Activated naive CD8-positive, alpha-beta T cell treated with anti-CD3 and anti-CD28 coated beads for 36 hours (primary cell): ENCODE measurements at places on chromosomes 1 and 21. TPM values are rescaled to one million over a fixed set of nuclear protein-coding genes. Genes with fewer than 3 reads are reported as not detected.

The KRTAP11-1 gene
- total RNA-seq = not detected

The TPTE gene
- total RNA-seq = not detected

GRCh38 chr1:9293533-9294404 lies 1.1 kb downstream of the SPSB1 start:
- peak; percentile 37 for DNase-seq

GRCh38 chr1:214823311-214824117 lies 220.5 kb downstream of the CENPF start:
- DNase-seq = no peak

- DNase-seq = peak; percentile 50
Measured at GRCh38 chr1:246492611-246493245, 14.4 kb downstream of the SMYD3 start.

DNA sequence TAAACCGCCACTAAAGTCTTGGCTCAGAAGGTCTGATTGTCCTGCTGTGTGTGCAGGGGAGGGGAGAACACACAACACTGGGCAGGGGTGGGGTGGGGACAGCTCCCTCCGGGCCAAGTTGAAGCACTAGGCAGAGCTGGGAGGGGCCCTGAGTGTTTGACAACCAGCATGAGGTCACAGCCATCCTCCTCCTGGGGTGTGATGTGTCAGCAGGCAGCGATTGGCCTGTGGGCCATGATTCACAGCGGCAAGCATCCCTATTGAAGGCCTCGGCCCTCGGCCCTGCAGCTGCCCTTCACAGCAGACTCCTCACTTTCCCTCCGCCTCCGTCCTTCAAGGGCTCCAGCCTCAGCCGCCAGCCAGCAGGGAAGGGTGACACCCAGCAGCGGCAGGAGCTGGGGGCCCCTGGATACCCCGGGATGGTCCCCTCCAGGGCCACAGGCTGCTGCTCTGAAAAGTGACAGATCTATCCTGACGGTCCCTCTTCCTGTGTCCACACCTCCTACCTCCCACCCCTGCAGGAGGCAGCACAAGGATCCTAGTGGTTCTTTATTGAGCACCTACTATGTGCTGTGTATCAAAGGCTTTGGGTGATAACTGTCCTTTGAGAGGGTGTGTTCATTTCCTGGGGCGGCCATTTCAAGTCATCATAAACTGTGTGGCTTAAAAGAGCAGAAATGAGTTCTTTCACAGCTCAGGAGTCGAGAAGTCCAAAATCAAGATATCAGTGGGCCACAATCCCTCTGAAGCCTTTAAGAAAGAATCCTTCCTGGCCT lies 66.0 kb upstream of the SLC25A33 start:
- peak; percentile 7 for DNase-seq

The IQGAP3 gene
- total RNA-seq = 13.5 TPM

GRCh38 chr1:63813829-63814277 lies 40.0 kb downstream of the ROR1 start:
- no peak for DNase-seq

GRCh38 chr1:50424045-50424883 lies 1.0 kb upstream of the DMRTA2 start:
- DNase-seq = no peak

DNA sequence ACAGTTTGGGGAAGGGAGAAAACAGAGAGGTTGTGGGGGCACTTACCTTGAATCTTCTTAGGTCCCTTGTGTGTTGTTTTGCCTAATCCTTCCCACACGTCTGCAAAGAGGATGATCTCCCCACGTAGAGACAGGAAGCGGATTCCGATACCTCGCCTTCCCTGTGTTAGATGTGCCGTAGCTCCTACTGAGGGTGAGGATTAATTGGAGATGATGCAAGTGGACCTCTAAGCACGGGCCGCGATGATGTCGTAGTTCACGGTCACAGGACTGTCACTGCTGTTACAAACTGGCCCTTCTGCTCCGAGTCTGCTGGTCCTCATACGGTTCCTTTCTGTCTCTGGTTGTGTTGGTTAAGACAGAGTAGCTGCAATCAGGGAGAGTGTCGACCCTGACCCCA lies 27.7 kb downstream of the GALNT2 start:
- DNase-seq = no peak

DNA sequence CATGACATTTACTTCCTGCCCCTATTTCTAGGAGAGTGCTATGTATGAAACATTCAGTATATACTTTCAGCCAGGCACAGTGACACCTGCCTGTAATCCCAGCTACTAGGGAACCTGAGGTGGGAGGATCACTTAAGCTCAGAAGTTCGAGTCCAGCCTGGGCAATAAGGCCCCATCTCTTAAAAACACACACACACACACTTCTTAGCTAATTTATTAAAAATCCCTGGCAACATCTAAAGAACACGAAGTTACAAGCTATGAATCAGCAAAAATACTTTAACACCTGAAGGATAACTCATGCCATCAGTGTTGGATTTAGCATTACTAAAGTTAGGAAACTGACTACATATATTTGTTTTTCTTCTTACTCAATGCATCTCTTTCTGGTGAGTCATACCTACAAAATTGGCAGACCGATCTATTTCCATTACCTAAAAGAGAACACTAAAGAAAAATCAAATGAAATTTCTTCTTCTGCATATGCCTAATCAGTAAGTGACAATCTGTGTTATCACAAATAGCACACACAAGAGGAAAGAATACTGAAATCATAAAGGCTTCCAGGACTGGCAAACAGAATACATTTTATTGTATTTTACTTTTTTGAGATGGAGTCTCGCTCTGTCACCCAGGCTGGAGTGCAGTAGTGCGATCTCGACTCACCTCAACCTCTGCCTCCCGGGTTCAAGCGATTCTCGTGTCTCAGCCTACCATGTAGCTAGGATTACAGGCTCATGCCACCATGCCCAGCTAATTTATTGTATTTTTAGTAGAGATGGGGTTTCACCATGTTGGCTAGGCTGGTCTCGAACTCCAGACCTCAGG lies 41.4 kb downstream of the RNF115 start:
- DNase-seq = no peak

- no peak for DNase-seq
Measured at GRCh38 chr1:56758135-56758534, 61.1 kb downstream of the FYB2 start.

The LAD1 gene
- not detected for total RNA-seq

The SPRR2E gene
- not detected for total RNA-seq

DNA sequence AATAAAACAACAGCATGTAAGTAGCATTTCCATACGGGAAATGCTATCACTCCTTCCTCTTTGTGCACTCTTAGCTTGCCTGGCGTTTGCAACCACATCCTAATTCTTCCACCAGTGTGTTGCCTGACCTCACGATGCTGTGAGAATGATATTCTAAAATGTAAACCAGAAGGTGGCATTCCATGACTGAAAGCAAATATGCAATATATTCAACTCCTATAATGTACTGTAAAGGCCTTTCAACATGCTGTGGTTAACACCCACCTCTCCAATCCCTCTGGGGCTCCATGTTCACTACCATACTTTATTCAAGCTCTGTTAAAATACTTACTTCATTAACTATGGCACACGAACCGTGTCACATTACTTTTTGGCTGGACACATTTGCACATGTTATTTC lies 420.6 kb upstream of the DEPDC1 start:
- DNase-seq = no peak

The MCOLN3 gene
- 0.21 TPM for total RNA-seq

DNA sequence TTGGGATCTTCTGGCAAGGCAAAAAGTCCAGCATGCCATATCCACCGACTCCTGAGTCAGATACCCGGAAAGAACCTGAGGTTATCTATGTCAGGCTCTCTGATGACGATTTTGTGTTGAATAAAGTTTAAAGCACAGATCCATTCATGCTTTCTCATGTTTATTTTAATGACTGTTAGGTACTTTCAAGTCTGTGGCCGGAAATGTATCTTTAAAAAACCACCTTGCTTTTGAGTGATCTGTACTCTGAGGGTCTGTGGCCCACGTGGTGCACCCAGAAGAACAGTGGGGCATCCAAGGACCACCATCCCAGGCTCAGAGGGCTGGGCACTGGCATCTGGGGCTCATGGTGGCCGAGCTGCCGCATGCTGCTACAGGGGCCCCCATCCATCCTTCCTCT lies 30.1 kb upstream of the VASH2 start:
- no peak for DNase-seq

GRCh38 chr1:109630081-109630897 lies 10.7 kb downstream of the AMPD2 start:
- no peak for DNase-seq

DNA sequence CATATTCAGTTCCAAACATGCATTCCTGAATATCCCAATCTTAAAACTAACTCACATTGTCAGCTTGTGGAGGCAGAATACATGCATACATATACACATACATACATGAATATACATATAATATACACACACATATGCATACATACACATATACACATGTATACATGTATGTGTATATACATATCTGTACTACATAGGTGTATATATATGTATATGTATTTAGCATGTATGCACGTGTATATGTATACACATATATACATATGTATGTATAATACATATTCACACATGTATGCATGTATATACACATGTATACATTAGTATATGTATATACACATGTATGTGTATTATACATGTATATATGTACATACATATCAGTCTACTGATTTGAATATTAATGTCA lies 1.2 kb upstream of the ZNF691 start:
- no peak for DNase-seq

GRCh38 chr1:222283147-222283768 lies 264.6 kb downstream of the HHIPL2 start:
- DNase-seq = no peak

The KRTAP21-2 gene
- total RNA-seq = not detected

DNA sequence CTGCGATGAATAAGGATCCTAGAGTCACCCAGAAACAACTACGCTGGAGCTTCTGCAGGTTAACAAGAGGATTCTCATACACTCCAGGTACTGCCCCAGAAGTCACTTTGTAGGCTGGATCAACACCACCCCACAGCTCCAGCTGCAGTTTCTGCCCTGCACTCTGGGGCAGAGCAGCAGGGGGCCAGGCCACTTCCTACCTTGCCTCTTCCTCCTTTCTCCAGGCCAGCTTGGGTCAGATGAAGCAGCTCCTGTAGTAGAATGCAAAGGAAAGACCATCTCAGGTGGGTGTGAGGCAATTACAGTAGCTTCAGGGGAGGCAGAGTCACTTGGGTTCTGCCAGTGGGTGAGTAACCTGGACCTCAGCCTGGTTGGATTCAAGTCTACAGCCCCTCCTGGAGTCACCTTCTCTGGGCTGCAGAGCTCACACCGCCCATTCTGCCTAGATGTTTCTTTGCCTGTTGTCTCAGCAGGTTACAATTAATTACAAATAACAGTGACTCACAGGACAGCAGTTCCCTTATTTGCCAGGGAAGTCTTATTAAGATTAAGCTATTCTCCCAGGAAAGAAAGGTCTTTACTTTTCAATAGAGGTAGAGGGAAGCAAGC lies 24.4 kb upstream of the BCAR3 start:
- DNase-seq = no peak

- DNase-seq = peak; percentile 61
Measured at GRCh38 chr1:26862781-26863684, at the start of gene SFN. TSS of gene SFN (plus strand) at chr1:26863149. CDS start at chr1:26863213, 64 bp downstream.
